ENCODE measurements at places on chromosomes 1 and 21.

- DNase-seq = no peak
Measured at GRCh38 chr1:247104965-247105364, 809 bp upstream of the ZNF669 start.

- DNase-seq = no peak
Measured at GRCh38 chr1:13935336-13935735, 235.3 kb downstream of the PRDM2 start.

DNA sequence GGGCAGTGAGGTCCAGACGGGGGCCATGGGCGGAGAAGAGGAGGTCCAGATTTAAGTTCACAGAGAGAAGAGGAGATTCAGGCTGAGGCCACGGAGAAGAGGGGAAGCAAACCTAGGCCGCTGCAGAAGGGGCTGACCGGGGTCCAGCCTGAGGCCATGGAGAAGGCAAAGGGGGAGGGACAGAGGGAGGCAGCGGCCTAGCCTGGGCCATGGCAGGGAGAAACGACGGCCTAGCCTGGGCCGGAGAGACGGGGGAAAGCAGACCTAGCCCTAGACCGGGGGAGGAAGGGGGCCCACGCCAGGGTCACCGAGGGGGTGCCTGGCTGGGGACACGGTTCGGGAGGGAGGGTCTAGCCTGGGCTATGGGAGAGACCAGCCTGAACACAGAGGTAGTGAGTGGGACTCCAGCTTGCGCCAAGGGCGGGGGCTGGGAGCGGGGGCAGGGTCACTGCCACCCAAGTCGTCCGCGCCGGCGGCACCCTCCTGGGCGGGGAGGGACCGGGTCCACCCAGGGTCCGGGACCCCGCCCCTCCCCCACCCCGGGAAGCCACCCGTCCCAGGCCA lies 459 bp downstream of the CAPZB start:
- no peak for DNase-seq

DNA sequence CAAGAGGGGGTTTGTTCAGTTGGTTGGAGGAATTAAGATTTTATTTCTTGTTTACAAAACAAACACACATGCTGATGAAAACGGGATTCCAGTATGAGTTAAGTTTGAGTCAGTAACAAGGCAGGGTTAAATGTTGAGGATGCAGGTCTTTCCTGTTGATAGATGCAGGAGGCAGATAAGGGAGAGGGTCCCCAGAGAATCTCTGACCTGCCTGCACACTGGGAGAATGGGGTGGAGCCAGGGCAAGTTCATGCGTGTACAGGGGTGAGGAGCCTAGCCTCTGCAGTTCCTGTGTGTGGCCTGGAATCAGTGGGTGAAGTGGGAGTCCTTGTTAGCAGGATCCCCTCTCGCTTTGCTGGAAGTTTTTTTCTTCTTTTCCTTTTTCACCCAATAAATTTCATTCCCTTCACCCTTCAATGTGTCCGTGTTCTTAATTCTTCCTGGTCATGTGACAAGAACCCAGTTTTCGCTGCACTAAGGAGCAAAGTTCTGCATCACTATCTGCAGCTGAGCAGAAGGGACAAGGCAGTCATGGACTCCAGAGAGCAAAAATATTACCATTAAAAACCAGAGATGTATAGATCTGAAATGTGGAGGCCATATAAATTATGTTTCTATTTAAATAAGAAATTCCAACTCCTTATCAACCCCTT lies 69.9 kb upstream of the MARK1 start:
- DNase-seq = peak; percentile 4

GRCh38 chr1:87197156-87197555 lies 131.5 kb upstream of the LMO4 start:
- no peak for DNase-seq

GRCh38 chr1:91872559-91873081 lies 13.3 kb downstream of the TGFBR3 start:
- DNase-seq = peak; percentile 84

- no peak for DNase-seq
Measured at GRCh38 chr1:118042501-118042900, 113.0 kb downstream of the WDR3 start.

- no peak for DNase-seq
Measured at GRCh38 chr1:66699213-66699612, 53.0 kb upstream of the DYNLT5 start.

- no peak for DNase-seq
Measured at GRCh38 chr21:38401191-38401926, 96.9 kb downstream of the ERG start.

DNA sequence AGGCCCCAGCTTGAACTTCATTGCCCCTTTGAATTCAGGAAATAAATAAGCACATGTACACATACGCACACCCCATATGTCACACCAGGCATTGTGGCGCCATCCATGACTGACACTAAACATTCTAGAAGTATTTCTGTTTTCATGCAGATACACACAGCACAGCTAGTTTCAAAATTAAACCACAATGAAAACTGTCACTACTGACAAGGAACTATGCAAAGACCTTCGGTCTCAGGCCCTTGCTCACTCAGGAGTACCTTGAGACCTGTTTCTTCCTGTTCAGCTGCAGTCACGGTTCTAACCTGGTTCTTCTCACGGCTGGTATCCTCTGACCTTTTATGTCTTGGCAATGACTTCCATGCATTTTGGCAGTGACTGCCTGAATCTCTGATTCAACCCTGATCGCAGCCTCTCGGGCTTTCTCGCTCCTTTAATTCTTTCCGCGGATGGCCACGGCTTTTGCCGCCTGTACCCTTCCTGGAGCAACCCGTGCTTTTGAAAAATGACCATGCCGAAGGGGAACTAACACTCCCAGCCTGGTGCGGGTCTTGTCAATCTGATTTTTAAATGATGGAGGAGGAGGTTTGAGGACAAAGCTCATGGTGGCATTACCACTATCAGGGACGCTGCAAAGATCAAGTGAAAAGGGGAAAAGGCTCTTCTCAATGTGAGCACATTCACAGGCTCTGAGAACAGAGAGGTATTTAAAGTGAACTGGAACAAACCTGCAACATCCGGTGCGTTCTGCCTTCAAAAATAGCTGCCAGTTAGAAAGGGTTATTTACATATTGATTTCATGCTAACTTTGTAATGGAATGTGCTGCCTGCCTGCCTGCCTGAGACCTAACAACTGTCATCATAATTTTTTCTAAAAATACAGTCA lies 384.6 kb downstream of the RRAGC start:
- no peak for DNase-seq

DNA sequence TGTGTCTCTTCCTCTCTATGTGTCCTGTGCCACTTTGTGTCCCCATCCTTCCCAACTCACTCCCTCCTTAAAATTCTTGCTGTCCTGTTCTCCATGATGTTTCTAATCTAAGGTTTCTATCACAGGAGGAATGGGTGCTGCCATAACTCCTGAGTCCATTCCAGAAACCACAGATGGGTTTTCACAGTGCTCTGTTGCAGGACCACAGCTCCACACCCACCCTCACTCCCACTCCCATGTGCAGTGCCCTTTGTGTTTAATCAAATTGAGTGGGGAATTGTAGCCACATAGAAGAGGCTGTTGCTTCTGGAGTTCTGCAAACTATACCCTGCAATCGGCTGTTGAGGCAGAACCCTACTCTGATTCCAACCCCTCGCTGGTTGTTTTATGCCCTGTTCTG lies 142.1 kb downstream of the SPATA46 start:
- DNase-seq = no peak

- DNase-seq = no peak
Measured at GRCh38 chr1:94553931-94554330, 12.4 kb upstream of the F3 start.

- no peak for DNase-seq
Measured at GRCh38 chr1:230519246-230519645, 93.1 kb upstream of the PGBD5 start.

DNA sequence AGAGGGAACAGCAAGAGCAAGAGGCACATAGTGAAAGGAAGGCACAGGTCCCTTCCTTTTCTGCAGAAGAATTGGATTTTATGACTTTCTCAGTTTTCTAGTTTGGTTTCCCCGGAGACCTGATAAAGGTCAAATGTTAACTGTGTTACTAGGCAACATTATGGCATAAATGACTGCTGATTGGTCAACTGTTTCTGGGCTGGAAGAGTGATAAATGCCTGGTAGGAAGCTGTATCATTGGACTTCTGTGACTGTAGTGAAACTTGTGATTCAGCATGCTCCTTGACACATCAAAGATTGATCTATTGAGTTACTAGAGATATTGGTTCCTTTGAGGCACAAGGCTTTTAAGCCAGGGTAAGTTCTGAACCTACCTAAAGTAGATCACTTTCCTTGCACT lies 55.7 kb downstream of the LRRC8C start:
- no peak for DNase-seq

DNA sequence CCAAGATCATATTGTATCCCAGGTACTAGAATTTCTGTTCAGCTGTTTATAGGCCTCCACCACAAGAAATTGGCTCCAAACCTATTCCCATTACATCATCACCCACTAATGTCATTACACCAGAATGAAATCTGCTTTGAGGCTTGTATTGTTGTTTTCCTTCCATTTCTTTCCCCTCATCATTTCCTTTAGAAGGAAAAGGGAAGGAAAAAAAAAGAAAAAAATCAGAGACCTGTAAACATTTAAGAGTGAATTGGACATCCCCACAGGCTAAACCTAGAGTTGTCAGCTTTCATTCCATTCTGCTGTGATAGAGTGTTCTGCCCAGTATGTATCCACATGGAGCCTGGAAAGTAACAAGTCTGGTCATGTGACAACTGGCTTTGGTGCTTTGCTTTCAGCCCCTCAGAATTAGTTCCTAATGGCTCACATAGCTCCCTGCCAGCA lies 44.6 kb downstream of the NFYC start:
- no peak for DNase-seq

- no peak for DNase-seq
Measured at GRCh38 chr1:107810291-107810951, 154.6 kb downstream of the VAV3 start.

- DNase-seq = no peak
Measured at GRCh38 chr1:10637834-10638558, 158.4 kb downstream of the CASZ1 start.

DNA sequence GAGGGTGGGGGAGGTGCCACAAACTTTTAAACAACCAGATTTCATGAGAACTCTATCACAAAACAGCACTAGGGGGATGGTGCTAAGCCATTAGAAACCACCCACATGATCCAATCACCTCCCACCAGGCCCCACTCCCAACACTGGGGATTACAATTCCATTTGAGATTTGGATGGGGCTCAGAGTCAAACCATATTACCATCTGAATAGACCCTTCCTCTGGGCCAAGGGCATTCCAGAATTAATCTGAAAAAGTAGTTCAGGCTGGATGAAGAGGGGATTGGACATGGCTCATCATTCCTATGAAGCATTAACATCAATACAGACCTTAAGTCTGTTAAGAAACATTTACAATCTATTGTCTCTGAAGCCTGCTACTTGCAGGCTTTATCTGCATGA lies 149.9 kb upstream of the DNAH14 start:
- DNase-seq = no peak

DNA sequence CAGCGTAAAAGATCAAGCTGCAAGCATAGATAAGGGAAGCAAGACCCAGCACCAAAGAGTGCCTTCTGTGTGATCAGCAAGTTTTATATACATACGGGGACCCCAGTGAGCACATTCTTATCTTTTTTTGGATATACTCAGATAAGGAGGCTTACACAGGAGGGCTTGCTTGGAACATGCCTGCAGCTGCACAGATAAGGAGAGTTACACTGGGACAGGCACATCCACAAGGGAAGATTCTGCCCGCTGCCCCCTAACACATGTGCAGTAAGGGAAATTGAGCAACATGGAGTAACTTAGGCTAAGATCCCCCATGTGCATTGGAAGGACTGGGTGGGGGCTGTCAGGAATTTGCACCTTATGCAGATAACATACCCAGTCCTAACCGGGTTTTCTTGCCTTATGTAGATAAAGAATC lies 1334.8 kb downstream of the MRPL39 start:
- DNase-seq = no peak

- no peak for DNase-seq
Measured at GRCh38 chr1:215872658-215873057, 305.6 kb downstream of the KCTD3 start.

- no peak for DNase-seq
Measured at GRCh38 chr1:119603695-119604094, 44.4 kb downstream of the ZNF697 start.

GRCh38 chr1:46903481-46903880 lies 37.8 kb downstream of the CYP4A11 start:
- no peak for DNase-seq

GRCh38 chr1:42924082-42924850 lies 34.4 kb downstream of the SLC2A1 start:
- peak; percentile 93 for DNase-seq

GRCh38 chr1:226657895-226658545 lies 81.1 kb downstream of the ITPKB start:
- no peak for DNase-seq

DNA sequence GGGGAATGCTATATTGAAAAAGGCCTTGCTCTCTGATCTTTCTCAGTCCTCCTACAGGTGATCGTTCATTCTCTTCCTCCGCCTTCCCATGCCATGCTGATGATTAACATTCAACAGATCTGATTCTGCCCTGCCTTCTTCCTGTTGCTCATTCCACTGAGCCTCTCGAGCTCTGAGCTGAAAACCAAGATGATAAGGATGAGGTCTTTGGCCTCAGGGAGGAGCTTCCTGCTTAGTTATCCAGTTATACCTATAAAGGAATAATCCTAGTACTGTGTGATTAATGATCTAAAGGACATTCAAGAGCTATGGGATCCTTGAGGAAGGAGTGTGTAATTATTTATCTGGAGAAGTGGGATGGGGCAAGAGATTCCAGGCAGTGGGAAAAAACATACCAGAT lies 25.2 kb upstream of the MAP3K7CL start:
- no peak for DNase-seq

GRCh38 chr1:156750711-156751450 lies 594 bp downstream of the HDGF start:
- peak; percentile 53 for DNase-seq

- no peak for DNase-seq
Measured at GRCh38 chr1:238088560-238089290, 198.0 kb upstream of the ZP4 start.

DNA sequence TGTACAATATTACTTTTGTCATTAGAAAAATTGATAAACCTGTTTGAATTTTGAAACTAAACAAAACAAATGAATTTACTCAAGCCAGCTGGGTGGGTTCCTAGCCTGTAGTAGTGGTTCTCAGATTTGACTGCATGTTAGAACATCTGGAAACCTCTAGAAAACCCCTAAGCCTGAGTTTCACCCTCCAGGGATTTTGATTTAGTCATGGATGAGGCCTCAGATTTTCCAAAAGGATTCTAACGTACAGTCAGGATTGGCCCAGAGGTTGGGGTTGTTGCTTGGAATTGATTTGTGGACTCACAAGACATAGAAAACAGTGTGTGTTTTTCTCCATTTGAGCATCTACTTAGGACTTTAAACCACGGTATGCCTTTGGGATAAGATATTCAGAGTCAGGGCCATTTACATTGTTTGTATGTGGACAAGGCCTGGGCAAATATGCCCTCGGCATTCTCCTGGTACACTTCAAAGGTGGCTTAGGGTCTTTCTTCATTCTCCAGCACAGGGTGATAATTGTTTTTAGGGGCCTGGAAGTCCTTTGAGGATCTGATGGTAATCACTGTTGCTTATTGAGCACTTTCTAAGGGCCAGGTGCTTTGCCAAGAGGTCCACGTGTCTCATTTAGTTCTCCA lies 42.6 kb downstream of the ATP5PO start:
- DNase-seq = no peak

- no peak for DNase-seq
Measured at GRCh38 chr1:151210830-151211229, 12.5 kb downstream of the PIP5K1A start.
